ENCODE measurements at places on chromosomes 4 and X.

DNA sequence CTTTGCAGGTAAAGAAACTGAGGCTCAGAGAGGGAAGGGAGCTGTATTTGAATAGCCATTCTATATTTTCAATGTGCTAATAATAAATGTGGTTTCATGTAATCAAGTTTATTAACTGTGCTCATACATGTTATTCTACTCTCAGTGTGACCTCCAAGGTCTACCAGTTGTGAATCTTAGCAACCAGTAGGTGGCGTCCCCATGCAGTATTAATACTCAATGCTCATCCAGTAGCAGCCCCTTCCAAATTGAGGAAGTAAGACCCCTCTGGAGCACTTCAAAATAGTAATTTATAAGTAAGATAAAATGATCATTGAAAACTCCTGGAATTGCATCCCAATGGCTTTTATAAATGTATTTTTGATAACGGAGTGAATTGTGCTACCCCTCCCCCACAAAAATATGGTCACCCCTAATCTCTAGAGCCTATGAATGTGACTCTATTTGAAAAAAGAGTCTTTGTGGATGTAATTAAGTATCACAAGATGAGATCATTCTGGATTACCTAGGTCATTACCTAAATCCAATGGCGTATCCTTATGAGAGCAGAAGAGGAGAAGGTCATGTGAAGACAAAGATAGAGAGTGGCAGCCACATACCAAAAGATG, 20.4 kb upstream of the SEPSECS start:
- peak; percentile 38 for DNase-seq

DNA sequence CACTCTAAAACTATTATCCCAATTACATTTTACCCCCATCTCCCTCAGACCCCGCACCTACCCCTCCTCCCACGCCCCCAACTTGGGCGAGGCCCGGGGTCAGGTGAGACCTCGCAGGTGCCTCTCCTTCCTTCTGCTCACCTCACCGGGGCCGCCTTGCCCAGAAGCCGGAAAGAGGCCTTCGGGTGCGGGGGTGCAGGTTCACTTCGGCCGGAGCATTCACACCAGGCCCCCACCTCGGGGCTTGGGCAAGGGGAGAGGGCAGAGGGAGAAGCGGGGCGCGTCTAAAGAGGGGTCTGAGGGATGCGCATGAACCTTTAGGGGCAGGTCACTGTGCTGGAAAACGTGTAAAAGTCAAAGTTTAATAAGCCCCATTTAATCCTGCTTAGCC, 427 bp downstream of the ZNF182 start:
- DNase-seq, result no peak

- peak; percentile 77 for DNase-seq
Measured at GRCh38 chrX:39855748-39856129, 242.0 kb downstream of the BCOR start.

DNA sequence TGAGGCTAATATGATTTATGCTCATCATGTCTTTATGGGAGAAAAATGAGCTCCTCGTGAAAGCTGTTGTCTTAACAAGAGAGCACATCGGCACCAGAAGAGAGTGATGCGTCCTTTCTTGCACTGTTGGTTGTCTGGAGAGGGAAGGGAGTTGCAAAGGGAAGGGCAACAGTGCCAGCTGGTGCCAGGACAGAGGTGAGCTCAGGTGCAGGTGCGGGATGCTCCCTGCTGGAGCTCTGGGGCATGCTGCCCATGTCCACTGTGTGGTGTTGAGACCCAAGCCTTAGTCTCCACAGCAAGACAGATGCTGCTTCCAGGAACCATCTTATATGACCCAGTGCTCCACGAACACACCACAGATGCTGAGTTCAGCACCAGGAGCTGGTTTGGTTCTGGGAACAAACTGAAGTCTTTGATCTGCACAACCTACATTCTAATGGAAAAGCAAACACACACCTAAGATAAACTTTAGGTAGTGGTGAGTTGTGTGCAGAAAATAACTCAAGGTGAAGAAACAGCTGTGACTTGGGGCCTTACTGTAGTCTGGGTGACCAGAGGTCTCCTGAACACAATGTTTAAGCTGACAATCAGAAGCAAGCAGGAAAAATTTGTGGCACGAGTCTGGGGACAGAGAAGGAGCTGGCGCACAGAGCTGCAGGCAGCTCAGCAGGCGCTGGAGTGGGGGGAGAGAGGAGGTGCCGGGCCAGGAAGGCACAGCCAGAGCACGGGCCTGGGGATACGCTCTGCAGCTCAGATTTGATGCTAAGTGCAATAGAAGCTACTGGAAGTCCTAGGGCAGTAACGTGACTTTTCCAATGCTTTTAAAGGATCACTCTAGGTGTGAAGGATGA, 73.2 kb downstream of the HAUS3 start:
- DNase-seq, result no peak

- DNase-seq, result no peak
Measured at GRCh38 chr4:114019276-114019968, 40.0 kb upstream of the ARSJ start.

- DNase-seq, result no peak
Measured at GRCh38 chr4:163773940-163774339, 279.4 kb downstream of the TMA16 start.
